ENCODE measurements at places on chromosomes 4 and X.

- DNase-seq = no peak
Measured at GRCh38 chrX:19670321-19670750, 155.0 kb upstream of the MAP3K15 start.

GRCh38 chr4:71186566-71187403 is 152.0 kb upstream of the SLC4A4 start:
- DNase-seq = no peak

GRCh38 chr4:116015549-116015948 is 902.1 kb upstream of the NDST4 start:
- no peak for DNase-seq

- DNase-seq = no peak
Measured at GRCh38 chrX:124232523-124233201, 99.8 kb upstream of the TEX13D start.

DNA sequence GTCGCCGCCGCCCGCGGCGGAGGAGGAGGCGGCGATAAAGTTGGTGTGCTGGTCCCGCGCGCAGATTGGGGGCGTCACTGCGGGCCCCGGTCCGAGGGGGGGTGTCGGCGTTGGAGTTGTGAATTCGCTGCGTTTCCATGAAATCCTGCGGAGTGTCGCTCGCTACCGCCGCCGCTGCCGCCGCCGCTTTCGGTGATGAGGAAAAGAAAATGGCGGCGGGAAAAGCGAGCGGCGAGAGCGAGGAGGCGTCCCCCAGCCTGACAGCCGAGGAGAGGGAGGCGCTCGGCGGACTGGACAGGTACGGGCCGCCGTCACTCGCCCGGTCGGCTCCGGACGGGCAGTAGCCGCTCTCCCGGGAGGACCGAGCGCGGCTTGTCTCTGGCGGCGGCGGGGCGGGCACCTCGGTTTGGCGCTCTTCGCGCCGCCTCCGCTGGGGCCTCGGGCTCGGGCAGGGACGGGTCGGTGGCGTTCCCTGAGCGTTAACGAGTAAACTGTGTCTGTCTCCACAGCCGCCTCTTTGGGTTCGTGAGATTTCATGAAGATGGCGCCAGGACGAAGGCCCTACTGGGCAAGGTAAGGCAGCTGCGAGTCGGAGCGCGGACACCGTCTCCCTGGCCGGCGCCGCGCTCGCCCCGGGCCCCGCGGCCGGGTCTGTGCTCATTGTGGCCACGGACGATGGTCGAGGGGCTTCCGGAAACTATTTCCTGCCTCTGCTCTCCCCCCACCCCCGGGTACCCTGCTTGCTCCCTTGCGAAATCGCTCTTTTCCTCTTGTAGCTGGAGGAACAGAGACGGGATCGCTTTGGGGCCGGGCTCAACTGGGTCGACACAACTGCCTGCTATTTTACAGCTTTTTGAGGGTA is 658 bp downstream of the KDM6A start:
- no peak for DNase-seq

GRCh38 chrX:55340896-55341433 is 76.2 kb upstream of the PAGE3 start:
- DNase-seq = no peak

DNA sequence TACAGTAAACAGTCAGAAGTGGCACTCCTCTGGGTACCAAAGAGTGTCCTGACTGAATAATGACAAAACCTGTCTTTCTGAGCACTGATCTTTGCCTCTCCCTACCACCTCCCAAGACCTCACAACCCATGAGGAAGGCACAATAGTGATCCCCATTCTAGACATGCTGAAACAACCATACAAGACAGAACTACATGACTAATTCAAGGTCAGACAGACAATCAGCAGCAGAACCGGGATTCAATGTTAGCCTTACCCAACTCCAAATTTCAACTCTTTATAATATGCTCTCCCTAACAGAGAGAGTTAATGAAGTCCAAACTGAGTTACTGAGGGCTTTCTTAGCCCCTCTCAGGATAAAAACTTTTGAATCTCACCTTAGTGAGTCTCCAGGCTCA is 71.0 kb downstream of the IRF2 start:
- DNase-seq = no peak

GRCh38 chr4:80107374-80107773 is 34.3 kb upstream of the ANTXR2 start:
- DNase-seq = no peak

GRCh38 chrX:43474321-43474720 is 181.8 kb upstream of the MAOA start:
- no peak for DNase-seq

DNA sequence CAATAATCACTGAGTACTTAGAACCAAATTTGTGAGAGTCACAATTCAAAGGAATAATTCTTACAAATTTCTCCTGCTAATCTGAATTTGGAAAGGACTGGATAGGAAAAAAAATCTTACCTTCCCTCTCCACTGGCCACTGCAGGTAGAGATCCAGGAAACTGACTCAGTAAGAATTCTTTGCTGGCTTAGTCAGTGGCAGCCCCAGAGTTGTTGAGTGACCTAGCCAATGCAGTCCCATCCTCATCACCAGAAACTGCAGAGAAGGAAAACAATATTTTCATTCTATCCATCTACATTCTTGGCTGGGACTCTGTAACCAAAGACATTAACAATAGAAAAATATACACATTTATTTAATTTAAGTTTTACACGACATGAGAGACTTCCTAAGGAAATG is 572.0 kb downstream of the ADGRL3 start:
- no peak for DNase-seq

- no peak for DNase-seq
Measured at GRCh38 chrX:100944601-100945000, 15.9 kb upstream of the XKRX start.

DNA sequence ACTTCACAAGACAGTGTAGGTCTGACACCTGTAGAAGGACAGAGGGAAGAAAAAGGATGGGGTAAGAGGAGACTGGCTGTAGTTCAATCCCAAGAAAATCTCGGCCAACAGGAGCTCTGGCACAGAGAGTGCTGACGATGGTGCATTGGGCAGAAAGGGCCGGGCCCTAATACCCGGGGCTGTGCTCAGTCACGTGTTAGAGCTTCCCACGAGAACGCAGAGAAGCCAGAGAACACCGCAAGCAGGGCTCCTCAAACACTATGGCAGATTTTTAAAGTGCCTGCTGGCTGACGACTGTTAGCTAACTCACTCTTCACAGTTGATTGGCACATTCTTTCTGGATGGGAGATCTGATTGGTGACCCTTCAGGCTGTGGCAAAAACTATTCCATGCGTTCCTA is 35.5 kb downstream of the EREG start:
- no peak for DNase-seq

DNA sequence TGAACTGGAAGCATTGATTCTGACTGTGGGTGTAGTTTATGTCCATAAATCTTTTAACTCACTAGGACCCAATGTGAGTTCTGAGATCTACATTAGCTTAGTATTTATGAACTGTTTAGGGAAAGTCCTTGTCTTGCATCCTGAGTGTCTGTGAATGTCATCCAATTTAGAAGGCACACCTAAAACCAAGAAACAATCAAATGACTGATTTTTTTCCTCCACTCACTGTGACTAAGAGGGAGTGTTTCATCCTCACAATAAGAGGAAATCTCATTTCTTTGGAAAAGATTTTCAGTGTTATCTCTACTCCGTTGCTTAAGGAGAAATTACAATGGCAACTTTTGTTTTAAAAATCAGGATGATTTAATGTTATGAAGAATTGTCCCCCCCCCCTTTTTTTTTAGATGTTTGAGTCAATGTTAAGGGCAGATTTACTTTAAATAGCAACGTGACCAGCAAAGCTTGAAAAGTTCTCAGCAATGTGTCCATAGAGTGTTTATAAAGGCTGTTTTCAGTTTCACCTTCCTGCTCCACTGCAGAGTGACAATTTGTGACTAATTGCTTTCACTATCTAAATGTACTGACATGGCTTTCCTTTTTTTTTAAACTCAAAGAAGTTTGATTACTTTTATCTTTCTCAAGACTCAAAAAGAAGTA is 173.0 kb downstream of the SPCS3 start:
- DNase-seq = no peak

DNA sequence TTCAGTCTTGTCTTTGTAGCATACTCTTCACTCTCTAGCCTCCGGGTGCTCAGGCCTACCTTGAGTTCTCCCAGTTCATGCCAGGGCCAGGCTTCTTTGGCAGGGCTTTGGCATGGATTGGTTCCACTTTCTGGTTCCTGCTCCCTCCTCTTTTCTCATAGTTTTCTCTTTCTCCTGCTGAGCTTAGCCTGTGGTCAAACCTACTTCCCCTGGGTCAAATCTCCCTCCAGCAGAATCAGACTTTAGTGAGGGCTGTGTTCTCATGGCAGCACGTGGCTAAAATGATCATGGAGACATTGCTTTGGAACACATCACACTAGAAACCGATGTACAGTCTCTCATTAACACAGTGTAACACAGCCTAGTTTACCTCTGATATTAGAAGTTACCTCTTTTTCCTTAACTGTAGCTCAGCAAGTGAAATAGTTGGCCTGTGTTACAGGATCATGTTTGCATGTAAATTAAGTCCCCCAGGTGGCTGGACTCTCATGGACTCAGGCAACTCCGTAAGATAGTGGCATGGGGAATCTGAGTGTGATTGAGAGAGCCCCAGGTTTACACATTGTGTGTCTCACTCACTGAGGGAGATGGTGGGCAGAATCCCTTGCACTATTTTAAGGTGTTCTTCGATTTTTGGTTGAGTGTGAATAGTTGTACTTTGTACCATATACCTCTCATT is 13.3 kb downstream of the RAB9A start:
- no peak for DNase-seq

DNA sequence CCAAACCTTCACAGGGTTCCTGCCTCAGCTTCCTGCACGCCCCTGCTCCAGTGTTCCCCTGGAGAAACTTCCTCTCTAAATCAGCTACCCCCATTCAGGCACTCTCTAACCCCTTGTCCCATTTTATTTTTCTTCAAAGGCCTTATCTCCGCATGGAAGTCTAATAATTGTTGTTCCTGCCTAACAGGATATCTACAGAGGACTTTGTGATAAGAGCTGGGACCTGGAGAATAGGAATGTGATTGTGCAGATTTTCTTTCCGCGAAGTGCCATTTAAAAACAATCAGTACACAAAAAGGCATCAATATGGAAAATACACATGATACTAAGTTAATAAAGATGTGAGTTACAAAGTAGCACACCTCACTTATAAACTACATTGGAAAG is 32.6 kb downstream of the LDB2 start:
- DNase-seq = no peak

DNA sequence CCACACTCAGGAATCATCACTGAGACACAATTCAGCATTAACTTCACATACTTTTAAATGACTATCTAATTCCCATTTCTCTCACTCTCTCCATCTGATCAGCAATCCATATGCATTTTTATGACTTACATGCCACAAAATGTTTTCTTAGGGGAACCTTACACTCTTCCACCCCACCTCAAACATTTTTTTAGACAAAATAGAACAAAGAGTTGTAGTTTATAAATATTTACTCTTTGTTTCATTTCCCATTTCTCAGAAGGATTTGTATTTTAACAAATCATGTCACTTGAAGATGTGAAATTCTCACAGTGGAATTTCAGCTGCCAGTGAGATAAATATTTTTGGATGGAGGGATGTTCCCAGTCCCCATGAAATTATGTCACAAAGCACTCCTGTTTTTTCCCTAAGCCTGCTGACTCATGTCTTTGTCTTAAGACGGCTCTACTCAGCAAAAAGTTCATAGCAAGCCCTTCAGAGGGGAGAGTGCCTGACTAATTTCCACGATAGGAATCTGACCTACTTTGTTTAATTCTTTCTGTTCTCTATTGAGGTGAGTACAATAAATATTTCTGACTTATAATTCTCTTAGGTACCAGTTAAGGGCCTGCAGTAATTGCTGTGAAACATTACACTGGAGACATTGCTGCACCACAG is 257.7 kb downstream of the THOC2 start:
- DNase-seq = no peak

- DNase-seq = no peak
Measured at GRCh38 chr4:38804654-38805295, at the start of gene TLR1. Gene TLR1, minus strand, starts transcription at chr4:38804791. Its CDS starts 5,960 bp downstream, at chr4:38798831.

- DNase-seq = no peak
Measured at GRCh38 chrX:133215747-133216146, 2.4 kb downstream of the TFDP3 start.

- DNase-seq = no peak
Measured at GRCh38 chr4:2135083-2135482, 76.0 kb downstream of the NAT8L start.

GRCh38 chrX:107723511-107723910 is 52.1 kb downstream of the TSC22D3 start:
- no peak for DNase-seq

DNA sequence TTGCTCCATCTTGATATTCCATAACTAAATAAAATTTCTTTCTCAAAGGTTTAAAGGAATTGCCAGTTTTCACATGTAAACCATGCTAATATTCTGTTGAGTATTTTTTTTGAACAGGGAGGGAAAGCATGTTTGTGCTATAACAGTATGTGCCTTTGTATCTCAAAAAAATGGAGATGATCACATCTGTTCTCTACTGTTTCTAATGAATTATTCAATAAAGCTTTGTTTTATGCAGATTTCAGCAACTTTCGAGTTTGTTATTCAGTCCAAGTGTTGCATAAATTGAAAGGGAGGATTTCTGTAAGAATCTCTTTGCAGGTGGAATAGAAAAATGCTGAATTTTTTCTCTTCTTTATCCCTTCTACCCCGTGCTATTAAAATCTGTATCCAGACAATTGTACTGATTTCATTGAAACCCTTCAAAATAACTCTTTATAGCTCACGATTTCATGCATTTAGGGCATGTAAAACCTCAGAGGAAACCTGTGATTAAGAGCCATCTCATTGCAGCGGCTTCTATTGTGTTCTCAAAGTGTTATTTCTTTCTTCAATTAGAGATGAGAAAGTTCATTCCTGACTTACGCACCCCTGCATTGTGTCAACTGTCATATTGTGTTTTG is 42.1 kb downstream of the NEIL3 start:
- DNase-seq = no peak

DNA sequence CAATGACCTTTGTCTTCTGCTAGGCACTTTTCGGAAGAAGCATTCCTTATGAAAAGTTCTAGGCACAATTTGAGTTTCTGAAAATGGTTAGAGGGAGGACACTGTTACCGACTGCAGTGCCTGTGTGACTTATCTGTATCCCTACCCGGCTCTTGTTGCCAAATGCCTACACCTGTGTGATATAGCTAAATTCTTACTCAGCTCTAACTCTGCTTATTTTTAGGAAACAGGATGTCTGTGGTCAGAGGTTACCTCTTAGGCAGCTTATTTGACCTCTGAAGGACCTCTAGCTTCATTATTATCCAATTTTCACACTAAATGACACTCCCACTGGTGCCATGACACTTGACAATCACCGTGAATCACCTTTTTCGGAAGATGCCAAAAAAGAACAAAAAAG is 561.1 kb upstream of the SMIM31 start:
- no peak for DNase-seq

DNA sequence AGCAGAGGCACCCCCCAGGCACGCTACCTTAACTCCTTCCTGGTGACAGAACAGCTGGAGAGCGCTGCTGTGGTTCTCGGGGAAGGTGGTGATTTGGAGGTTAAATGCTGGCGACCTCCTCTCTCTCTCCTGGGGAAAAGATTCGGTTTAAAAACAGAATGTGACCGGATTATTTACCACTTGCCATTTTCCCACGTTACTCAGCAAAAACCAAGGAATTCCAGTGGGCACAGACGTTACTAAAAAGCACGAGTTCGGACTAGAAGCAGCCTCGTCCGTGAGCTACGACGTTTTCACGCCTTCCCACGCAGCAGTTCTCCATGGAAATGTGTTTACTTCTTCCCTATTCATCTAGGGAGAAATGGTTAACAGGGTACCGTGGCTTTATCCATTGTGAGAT is 32.3 kb upstream of the C4orf50 start:
- DNase-seq = no peak

Data from HS-5 (cell line).